ENCODE measurements at places on chromosomes 7 and 10.
A peak's percentile ranks its signal among the peaks of the same experiment; 100 is the strongest.

GRCh38 chr10:26857991-26858706 is 2.6 kb downstream of the ABI1 start:
- DNase-seq, result no peak

- no peak for DNase-seq
These were observed 93.6 kb downstream of the MAD1L1 start for GRCh38 chr7:2139004-2139699.

GRCh38 chr7:301291-302053 is 11.5 kb downstream of the FOXL3 start:
- no peak for DNase-seq

GRCh38 chr10:30865141-30865926 is 166.3 kb downstream of the ZNF438 start:
- DNase-seq, result no peak

DNA sequence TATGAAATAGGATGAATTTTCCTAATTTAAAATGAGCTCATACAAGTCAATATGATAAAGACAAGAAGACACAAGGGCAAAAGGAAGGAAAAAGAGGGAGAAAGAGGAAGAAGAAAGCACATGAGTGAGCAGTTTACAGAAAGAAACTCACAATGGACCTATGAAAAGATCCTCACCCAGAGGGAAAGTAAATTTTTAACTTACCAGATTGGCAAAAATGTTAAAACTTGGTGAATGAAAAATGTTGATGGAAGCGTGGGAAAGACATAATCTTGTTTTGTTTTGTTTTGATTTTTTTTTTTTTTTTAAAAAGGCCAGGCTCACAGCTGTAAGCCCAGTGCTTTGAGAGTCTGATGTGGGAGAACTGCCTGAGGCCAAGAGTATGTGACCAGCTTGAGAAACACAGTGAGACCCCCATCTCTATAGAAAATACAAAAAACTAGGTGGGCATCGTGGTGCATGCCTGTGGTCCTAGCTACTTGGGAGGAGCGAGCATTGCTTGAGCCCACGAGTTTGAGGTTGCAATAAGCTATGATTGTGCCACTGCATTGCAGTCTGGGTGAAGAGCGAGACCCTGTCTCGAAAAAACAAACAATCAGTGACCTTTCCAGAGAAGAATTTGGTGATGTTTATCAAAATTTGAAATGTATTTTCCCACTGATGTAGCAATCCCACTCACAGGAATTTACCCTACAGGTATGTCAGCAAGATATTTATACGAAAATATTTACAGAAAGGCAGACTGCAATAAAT is 152.9 kb upstream of the ASAH2 start:
- DNase-seq, result no peak

- DNase-seq, result no peak
These were observed 75.4 kb downstream of the PLXNA4 start for GRCh38 chr7:132500727-132501440.

- DNase-seq, result no peak
These were observed 20.3 kb downstream of the CFAP46 start for GRCh38 chr10:132921818-132922807.

DNA sequence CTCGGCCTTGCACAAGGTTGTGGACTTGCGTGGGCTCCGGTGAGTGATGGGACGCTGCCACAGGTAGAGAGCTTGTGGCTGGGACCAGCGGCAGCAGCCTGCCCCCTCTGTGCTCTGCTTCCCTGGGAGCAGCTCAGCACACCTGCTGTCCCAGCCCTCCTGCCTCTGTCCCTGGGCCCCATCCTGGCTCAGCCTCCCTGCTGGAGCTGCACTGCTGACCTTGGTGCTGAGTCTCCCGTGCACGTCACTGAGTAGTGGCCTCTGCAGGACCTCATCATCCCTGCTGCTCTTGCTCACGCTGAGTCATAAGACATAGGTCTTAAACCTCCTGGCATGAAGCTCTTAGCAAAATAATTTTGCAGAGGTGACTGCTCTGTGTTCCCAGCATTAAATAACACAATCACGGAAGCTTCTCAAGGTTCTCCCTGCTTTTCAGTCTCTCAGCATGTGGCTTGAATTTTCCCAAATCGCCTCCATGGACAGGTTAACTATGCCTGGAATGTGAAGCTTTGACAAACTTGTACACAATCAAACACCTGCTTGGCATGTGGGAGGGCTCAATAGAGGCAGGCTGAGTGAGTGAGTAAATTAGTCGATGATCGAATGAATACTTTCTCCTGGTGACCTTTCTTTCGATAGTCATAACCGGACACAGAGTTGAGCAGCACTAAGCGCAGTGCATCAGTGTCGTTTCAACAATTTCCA is 63.8 kb upstream of the NPS start:
- DNase-seq, result no peak

DNA sequence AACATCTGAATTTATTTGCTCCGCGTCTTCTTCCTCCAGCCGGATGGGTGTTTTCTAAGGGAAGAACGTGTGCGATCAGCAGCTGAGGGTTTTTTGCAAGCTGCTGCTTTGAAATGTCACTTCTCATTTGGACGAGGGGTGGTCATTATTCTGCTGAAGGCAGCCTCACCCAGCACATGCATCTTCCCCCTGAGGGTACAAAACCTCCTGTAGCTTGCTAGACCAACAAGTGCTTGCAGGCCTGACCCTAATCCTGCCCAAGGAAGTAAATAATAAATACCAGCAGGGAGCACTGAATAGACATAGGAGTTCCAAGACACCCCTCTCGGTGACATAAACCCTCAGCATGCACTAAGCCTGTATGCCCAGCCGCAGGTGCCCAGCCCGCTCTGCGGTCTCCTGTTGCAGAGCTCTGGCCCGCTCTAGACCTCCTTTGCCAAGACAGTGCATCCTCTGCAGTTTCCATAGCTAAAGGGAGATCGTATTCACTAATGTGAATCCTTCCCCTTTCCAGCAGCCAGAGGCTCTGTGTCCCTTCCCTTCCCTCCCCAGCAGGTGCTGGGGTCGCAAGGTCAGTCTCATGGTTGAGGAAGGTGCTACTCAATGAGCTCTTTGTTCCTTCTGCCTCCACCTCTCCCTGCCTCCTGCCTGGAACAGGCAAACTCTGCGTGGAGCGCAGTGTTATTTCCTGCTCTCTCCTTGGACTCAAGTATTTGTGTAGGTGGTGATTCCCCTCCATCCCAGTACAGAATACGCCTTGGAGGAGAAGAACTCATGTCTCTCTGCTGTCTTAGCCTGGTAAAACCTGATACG is 36.6 kb downstream of the SBDS start:
- no peak for DNase-seq

DNA sequence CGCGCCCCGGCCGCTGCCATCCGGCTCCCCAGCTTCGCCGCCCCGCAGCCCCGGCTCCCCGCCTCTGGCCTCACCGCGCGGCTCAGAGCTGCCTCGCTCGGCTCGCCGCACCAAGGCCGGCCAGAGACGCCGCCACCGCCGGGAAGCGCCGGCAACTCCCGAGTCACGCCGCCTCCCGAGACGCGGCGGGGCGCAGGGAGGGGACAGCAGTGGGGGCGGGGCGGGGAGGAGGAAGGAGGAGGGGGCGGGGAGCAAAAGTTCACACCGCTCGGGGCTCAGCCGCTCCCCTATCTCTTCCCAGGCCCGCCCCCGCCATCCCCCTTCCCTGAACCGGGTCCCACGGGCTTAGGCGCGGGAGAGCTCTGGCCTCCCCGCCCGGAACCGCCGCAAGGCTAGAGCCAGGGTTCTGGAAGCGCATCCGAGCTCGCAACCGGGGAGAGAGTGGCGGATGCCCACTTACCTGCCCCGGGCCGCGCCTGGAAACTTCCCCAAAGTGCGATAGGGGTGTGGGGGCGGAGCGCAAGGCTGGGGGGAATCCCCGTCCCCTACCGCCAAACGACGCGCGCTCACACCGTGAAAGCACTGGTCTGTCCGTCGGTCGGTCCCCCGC is 1.0 kb downstream of the CHST15 start:
- DNase-seq, result peak; percentile 80

DNA sequence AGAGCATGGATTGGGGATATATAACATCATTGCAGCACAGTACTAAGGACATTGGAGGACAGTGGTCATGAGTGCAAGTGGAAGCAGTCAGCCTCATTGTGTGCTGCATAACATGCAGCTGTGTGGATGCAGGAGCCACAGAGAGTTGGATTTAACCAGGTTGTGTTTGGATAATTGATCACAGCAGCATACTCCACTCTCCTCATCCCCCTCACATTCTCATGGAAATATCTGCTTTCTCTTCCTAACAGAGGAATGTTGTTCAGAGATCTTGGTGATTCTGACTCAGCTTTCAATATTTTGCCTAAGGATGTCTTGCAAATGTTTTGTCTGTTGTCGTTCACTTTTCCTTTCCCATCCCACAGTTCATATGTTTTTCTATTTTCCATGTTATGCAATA is 31.8 kb upstream of the LSM8 start:
- DNase-seq, result no peak

- DNase-seq, result peak; percentile 70
These were observed 464 bp downstream of the DENND2A start for GRCh38 chr7:140640060-140640637.

DNA sequence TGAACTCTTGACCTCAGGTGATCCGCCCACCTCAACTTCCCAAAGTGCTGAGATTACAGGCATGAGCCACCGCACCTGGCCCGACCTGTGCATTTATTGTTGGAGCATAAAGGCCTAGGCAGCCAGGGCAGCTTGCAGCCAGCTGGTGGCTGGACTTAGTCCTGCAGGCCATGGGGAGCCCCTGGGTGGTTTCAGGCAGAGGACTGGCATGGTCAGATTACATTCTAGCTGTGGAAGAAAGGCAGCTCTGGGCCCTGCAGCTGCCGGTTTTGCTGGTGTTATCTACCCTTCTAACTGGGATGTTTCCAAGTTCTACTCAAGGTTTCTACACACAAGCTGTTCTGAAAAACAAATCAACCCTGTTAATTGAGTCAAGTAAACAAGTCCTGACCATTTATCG is 22.7 kb upstream of the MKRN1 start:
- DNase-seq, result no peak

- DNase-seq, result no peak
These were observed 96.6 kb upstream of the TMEM196 start for GRCh38 chr7:19869979-19870378.

GRCh38 chr10:6657196-6657595 is 77.1 kb upstream of the PRKCQ start:
- no peak for DNase-seq

GRCh38 chr10:102001435-102002068 is 54.4 kb downstream of the ARMH3 start:
- no peak for DNase-seq

- no peak for DNase-seq
These were observed 89.0 kb upstream of the STEAP4 start for GRCh38 chr7:88395715-88396114.

GRCh38 chr10:28326516-28327490 is 23.9 kb upstream of the MPP7 start:
- DNase-seq, result peak; percentile 76

DNA sequence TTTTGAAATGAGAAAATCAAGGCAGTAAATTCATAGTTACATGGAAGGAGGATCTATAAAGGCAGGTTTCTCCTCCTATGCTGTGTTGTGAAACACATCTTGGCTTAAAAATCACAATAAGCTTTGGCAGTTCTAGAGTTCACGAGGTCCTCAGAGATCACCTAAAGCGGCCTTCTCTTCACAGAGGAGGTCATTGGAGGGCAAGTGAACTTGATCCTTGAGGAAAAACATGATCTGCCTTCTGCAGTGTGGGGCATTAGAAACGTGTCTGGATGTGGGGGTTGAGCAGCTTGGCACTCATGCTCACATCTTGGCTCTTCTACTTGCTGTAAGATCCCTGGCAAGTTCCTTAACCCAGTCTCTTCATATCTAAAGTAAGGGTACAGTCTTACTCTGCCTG is 96.1 kb upstream of the BMPER start:
- DNase-seq, result no peak

- no peak for DNase-seq
These were observed 21.4 kb downstream of the VSTM4 start for GRCh38 chr10:49093922-49094321.

DNA sequence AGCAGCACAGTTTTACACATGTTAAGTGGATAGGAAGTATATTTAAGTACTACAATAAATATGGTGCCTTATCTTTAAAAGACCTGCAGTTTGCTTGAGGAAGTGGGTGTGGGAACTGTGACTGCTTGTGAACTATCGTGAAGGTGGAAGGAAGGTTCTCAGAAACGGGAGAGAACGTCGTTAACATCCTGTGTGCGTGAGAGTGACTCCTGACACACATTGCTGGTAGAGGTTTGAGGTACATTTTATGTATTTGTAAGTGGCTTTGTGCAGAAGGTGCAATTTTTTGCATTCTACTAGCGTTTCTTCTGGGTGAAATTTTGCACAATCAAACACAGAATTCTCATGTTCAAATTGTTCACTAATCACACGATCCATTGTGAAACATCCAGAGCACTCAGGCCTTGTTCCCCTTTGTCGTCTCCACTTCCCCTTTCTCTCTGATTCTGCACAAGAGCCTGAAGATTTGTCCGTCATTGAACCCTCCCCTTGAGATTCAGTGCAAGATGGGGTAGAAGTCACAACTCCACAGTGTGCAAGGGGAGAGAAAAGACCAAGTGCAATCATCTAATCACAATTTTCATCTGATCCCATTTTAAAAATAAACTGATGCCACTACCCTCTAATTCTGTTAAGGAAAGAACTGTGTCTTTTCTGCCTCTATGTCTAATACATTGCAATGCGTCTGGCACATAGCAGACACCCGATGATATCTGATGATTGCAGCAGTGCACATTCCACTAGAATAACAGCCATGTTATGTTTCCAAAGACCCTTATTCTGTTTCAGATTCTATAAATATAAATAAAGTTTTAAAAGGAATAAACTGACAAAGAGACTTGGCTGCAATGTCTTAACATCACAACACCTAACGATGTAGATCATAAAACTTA is 279.9 kb downstream of the NEBL start:
- DNase-seq, result no peak

DNA sequence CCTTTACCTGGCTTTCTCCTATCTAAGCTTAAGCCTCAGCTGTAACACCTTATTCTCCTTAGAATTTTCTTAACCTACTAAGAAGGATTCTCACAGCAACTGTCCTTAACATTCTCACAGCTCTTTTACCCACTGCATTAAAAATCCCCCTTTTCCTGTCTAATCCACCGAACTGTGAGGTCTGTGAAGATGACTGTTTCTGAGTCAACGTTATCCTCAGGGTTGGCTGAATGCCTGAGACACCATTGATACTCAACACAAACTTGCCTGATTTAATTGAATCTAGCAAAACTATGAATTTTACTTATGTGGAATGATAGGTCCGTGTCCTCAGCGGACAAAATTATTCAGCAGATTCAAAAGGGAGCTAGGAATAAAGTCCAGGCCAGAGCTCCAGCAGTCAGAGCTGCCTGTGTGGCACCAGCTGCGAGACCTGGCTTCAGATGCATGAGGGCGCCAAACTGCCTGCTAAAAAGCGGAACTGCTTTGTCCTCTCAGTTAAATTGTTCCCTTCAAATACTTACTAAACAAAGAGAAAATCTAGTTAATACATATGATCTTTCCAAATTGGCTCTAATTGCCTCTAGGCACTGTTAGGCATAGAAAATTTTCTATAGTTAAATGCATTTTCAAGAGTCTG is 33.4 kb upstream of the VWDE start:
- DNase-seq, result no peak

DNA sequence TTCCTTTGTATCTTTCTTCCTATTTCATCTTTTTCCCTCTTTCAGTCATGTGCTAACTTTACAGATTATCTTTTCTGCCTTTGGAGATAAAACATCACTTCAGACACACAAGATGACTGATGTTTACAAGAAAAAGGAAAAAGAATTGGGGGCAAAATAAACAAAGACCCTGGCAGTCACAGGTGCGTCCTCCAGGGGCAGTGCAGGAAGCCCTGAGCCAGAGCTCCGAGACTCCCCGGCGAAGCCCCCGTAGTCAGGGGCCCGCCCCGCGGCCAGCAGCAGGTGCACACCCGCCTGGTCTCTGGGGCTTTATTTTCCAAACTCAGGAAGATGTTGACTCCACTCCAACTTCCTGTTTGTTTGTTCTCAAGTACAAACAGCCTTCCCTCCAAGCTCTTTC is 10.2 kb downstream of the STK32C start:
- DNase-seq, result no peak

Measured in femur (tissue), 1 donor.